NCI-H146 (cell line): ENCODE measurements at places on chromosomes 5 and 9.

- DNase-seq, result no peak
Measured at GRCh38 chr5:6734243-6734700, 21.0 kb downstream of the TENT4A start.

GRCh38 chr9:129394061-129394885 is 216.2 kb upstream of the IER5L start:
- DNase-seq, result no peak

DNA sequence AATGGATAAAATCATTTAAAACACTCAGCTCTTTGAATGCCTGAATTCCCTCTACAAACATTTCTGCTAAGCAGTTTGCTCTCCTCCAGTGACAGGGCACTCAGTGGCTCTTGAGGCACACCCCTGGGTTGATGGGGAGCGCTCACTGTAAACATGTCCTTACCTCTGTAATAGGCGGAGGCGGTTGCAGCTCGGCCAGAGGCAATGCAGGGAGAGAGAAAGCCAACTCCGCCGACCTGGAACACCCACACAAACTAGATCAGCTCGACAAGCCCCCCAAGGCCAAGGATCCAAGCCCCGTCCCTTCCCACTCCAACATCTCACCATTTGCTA is 329 bp downstream of the CDC23 start:
- peak; percentile 21 for DNase-seq

- peak; percentile 29 for DNase-seq
Measured at GRCh38 chr5:54867310-54867944, 118.0 kb downstream of the ESM1 start.

DNA sequence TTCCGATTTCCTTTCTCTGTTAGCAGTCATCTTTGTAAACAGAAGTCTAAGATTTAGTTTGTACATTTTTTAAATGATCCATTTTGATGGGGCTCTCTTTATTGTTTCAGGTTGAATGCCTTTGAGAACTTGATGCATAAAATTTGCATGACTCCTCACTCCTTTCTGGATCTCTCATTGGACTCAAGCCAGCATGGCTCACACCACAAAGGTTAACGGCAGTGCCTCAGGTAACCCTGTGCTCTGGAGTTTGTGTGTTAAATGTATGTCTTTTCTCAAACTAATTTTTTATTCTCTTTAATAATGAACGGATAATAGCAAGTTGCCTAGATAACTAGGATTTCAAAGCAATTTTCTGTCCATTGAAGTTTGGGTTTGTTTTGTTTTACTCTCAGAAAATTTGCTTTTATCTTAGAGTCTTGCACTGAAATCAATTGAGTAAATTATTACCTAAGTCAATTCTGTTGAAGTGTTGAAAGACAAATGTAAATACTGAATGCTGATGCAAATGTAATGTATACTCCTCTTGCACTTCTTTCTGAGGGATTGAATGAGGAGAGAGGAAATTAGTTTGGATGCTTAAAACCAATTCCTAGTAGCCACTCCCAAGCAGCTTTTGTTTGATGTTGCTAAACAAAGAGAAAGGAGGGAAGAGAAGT is 164.6 kb upstream of the DMRT1 start:
- DNase-seq, result no peak

DNA sequence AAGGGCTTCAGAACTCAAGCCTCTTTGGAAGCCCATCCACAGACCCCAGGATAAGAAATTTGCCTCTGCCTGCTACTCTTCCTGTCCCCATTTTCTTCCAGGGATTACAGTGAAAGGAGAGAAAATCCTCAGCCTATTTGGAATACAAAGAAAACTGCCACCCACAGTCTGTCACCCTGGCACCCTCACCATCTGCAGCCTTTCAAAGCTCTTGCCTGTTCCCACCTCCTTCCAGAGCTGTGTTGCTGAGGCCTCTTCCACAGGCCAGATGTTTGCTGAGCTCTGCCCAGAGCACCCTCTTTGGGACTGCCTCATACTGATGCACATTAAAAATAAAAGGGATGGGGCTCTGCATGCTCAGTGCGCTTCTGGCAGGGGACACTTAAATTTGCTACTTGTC is 35.9 kb upstream of the TAF1L start:
- DNase-seq, result no peak
